ENCODE measurements at places on chromosomes 3 and 15.

- no peak for DNase-seq
These were observed 64.4 kb upstream of the FLNB start for GRCh38 chr3:57943525-57944495.

GRCh38 chr15:78457101-78457500 lies 19.1 kb downstream of the IREB2 start:
- no peak for DNase-seq

GRCh38 chr3:182323898-182324297 lies 469.4 kb upstream of the ATP11B start:
- no peak for DNase-seq

DNA sequence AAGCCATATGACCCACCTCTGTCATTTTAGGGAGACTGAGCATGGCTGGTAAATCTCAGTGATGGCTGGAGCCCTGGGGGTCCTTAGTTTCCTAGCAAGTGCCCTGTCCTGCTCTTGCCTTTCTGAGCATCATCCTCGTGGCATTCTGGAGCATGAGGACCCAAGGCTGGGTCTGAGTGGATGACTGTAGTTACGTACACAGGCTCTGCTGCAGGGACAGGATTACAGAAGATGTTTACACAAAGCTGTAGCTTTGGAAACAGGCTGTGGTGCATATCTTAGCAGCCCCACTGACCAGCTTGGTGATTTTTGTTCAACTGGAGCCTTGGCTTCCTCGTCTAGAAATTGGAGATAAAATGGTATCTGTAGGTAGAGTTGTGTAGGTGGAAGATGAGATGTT lies 272.9 kb upstream of the CTDSPL start:
- no peak for DNase-seq

DNA sequence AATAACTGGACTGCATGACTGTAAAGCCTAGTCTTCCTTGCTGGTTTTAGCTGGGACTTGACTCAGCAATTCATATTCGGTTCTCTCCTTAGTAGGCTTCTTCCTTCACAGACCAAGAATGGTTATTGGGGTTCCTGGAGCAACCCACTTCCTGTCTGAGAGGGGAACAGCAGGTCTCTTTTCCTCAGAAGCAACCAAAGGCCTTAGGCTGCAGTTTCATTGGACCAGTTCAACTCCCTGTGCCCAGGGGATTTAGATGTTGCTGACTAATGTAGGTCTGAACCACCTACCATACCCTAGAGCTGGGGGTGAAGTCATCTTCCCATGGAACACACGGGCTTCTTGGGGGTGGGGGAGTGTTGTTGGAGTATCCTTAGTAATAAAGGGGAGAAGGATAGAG lies 84.0 kb upstream of the SKOR1 start:
- DNase-seq: no peak

DNA sequence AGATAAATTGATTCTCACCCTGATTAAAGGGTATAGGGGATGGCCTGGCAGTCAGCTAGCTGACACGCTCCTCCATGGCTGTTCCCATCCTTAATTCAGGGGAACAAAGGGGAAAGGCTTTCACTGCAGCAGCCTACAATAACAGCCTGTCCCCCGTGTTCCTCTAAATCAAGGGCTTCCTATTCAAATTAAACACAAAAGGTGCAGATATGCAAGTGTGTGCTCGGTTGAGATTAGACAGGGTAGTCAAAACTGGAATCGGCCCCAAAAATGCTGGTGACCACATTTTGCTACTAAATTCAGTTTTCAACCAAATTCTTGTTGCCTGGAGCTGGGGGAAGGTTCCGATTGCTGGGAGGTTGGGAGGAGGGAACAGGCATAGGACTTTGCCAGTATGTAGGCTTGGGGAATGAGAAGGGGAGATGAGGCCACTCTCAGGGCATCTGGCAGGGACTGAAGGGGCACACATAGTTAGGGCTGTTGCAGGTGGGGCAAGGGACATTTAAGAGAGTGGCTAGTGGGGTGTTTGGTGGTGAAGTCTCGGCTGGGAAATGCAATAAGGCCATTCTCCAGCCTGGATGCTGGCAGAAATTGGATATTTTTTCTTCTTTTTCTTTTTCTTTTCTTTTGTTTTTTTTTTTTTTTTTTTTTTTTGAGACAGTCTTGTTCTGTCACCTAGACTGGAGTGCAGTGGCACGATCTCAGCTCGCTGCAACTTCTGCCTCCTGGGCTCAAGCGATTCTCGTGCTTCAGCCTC lies 32.9 kb upstream of the CTSH start:
- DNase-seq: no peak

DNA sequence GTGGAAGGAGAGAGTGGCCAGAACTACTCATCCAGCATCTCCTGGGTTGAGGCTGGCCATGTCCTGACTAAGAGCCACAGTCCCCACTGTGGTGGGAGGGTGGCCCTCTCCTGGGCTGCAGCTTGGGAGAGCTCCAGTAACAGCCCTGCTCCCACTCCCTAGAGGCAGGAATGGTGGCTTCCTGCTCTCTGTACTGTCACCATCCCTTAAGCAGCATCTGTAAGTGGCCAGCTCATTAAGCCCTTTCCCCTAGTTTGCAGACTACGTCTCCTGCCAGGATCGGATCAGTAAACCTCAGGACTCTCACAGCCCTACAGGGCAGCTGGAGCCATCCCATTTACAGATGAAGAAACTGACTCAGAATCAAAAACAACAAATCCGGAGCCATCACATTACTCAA lies 30.5 kb downstream of the DNAJB8 start:
- DNase-seq: no peak

GRCh38 chr15:93865586-93865985 lies 365.8 kb upstream of the MCTP2 start:
- DNase-seq: no peak

- no peak for DNase-seq
These were observed 51.1 kb upstream of the ROPN1 start for GRCh38 chr3:124043023-124043422.

- DNase-seq: no peak
These were observed 20.6 kb downstream of the SAMD7 start for GRCh38 chr3:169931747-169932520.

- DNase-seq: no peak
These were observed 22.6 kb upstream of the IP6K2 start for GRCh38 chr3:48739617-48739954.

DNA sequence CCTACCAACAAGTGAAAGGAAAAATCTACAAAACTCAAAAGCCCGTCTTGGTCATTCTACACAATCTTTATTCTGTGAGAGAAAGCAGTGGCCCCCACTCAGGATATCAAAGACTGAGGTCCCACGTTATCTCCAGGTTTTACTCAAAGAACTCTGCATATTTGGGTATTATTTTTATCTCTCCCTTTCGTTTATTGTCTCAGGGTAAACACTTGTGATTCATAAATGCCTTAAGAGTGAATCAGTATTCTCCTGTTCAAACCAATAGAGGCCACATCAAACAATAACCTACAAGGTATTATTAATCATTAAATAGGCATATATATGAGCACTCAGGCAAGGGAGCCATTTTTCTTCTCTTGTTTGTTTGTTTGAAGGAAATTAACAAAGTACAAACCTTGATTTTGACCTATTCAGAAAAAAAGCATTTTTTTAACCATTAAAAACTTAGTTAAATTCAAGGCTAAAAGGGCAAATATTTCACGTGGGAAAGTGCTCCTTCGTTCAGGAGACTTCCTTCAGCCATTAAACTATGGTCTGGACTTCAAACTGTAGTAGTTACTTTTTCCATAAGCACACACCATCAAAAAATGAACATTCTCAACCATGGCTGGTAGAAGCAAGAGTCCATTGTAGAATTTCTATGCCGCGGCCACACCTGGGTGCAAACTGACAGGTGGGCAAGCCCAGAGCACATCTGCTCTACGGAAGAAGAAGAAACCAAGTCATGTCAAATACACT lies 13.9 kb upstream of the HES1 start:
- DNase-seq: no peak

- no peak for DNase-seq
These were observed 112.1 kb downstream of the LRRK1 start for GRCh38 chr15:101031213-101031612.

- no peak for DNase-seq
These were observed 539 bp upstream of the LAMB2 start for GRCh38 chr3:49133226-49133951.

DNA sequence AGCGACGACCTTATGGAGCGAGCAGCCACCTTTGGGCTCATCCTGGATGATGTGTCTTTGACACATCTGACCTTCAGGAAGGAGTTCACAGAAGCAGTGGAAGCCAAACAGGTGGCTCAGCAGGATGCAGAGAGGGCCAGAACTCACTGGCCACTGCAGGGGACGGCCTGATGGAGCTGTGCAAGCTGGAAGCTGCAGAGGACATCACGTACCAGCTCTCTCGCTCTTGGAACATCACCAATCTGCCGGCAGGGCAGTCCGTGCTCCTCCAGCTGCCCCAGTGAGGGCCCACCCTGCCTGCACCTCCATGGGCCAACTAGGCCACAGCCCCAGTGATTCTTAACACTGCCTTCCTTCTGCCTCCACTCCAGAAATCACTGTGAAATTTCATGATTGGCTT lies 10.4 kb downstream of the NR1I2 start:
- DNase-seq: no peak

DNA sequence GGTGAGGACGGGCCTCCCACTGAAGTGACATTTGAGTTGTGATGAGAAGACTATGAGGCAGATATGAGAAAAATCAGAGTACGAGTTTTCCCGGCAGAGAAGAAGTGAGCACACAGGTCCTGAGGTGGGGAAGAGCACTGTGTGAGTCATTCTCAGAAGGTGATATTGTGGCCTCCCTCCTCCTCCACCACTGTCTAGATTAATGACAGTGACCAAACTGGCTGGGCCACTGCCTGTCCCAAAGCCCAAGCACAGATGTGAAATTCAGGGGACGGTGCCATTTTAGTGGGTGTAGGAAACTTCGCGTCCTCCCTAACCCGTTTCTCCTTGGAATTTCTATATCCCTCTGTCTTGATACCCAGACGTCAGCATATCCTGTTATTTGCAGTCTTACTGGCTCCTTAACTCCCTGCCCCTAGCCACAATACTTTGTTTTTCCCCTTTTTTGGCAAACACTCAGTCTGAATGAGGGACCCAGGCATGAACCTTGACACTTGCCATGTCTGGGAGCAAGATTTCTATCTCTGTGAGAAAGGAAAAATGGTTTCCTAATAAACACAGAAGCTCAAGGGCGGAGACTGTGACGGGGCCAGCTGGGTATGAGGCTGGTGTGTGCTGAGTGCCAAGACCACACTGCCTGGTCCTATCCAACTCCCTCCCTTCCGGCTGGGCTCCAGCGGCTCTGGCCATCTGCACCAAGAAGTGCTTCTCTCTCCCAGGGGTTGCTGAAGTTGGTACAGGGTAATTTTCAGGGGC lies 15.2 kb downstream of the PRICKLE2 start:
- no peak for DNase-seq

DNA sequence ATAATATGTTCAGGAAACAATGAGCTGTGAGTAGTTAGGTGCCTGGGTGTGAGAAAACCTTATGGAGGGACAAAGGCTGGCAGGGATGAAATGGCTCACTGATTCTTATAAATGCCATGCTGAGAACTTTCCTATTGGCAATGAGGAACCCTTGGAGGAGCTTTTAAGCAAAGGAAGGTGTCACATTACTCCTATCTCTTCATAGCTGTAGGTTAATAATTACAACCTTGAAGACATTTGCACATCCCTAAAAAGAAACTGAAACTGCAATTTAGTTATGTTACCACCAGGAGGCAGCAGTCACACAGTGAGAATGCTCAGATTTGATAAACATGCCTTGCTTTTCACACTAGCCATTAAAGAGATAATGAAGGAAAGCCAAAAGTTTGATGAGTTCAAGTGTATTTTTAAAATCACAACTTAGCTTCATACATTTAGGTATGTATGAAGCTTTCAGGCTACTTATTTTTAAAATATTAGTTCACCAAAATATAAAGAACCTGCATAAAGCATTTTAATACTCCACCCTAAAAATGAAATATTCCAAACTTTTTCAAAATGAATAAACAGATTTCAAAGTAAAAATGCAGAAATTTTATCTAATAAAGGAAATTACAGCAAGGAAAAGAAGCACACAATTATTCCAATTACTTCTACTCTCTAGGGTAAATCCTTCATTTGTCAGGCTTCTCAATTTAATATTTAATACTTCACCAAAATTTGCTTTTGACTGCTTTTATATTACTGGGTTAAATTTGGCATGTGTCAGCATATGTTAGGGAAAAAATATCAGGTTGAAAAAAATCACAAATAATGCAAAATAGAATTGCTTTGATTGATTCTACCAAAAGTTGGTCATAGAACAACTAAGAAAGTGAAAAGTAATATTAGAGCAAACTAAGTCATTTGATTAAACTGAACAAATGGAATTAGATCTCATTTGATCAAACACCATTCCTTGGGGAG lies 136.9 kb upstream of the SLC2A2 start:
- DNase-seq: peak; percentile 55

DNA sequence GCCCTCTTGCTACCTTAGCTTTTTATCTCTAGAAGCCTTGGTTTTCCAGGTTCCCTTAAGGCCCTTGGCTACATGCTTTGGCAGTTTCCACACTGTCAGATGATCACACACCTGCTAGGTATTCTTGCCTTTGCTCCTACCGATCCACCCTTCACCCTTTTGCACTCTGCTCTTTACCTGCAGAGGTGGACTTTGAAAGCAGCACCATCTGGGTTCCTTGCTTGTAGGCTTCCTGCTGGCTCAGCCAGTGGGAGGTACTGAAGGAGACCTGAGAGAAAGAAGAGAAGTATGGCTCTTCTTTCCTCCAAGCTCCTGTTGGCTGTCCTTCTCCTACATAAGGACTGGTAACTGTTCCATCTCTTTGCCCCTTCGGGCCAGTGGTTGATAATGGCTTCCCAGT lies 7.3 kb upstream of the ZNF592 start:
- DNase-seq: no peak

- no peak for DNase-seq
These were observed 107.3 kb downstream of the MINAR1 start for GRCh38 chr15:79539401-79539800.

DNA sequence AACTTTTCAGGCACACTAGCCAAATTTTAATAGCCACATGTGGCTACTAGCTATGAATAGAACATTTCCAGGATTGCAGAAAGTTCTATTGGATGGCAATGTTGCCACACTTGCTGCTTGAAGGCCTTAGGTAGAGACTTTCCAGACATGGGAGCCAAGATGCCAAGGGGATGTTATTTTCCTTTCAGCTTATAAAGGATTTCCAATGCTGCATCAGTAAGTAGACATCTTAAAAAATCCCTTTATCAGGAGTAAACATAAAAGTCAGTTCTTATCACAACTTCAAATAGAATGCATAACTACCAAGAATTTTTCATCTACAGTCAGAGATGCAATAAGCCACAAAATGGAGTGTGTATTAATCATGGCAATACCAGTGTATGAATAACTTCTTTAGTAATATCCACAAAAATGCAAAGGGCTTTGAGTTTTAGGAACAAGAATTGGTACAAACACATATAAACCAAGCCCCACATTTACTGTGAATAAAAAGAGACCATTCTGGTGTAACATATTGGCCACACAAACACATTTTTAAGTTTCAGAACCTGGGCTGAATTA lies 457.1 kb upstream of the ADAMTS9 start:
- DNase-seq: no peak

- DNase-seq: no peak
These were observed 20.4 kb downstream of the NANOGP8 start for GRCh38 chr15:35064576-35065190.

DNA sequence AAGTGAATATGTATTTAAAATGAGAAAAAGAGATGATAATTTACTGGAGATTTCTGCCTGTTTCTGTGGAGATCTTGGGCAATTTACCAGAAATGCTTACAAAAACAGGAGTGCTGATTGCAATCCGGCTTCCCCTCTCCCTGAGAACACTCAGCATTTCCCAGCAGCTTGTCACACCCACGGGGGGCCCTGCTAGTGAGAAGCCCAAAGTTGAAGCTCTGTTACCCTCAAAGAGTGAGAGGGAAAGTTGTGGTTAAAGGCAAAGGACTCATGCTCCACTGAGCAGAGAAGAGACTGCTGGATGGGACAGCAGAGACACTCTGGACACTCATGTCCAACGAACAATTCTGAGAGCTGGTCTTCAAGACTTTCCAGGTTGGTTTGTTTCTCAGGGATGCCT lies 2.9 kb downstream of the MCTP2 start:
- DNase-seq: no peak
